ENCODE measurements at places on chromosomes 5 and 9. TPM values are rescaled to one million over a fixed set of nuclear protein-coding genes. Genes with fewer than 3 reads are reported as not detected.

- peak; percentile 50 for DNase-seq
Measured at GRCh38 chr9:2859776-2860379, 16.0 kb upstream of the PUM3 start.

GRCh38 chr9:38294220-38294960, 98.1 kb upstream of the ALDH1B1 start:
- DNase-seq = no peak

DNA sequence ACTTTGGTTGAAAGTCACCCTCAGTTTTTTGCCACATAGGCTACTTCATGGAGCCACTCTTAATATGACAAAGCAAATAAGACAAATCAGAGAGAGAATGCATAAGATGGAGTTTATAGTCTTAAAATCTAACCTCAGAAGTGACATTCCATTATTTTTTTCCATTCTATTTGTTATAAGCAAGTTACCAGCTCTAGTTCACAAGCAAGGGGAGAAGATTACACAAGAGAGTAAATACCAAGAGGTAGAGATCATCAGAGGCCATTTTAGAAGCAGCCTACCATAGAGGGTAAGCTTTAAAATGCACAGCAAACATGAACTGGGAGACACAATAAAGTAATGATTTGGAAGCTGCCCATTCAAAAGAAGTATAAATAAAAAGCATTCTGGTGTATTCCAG, 651.3 kb upstream of the MEF2C start:
- DNase-seq = no peak

DNA sequence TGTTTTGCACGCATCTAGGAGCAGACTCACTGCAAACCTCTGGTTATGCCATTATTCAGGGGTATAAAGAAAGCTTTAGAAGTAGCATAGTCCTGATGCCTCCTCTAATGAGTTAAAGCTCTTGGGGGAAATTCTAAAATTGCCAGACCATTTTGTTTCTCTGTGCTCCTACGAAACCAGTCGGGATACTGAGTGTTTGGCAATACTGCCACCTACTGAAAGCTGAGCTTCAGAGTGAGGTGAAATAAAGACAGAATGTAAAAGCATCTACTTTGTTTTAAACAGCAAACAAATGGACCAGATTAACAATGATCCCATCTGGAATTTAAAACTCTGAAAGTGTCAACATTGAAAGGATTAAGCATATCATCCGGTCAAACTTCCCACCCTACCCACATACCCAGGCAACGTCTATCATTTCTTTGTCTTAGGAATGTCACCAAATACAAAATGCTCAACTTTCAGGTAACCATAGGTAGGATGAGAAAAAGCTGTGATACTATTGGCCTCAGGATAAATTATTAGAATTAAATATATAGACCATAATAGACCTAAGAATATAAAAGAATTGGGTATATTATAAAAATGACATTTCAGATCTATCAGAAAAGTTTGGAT, 77.8 kb upstream of the SHISAL2B start:
- DNase-seq = peak; percentile 22

GRCh38 chr9:116713271-116713670, 26.2 kb downstream of the TRIM32 start:
- no peak for DNase-seq

DNA sequence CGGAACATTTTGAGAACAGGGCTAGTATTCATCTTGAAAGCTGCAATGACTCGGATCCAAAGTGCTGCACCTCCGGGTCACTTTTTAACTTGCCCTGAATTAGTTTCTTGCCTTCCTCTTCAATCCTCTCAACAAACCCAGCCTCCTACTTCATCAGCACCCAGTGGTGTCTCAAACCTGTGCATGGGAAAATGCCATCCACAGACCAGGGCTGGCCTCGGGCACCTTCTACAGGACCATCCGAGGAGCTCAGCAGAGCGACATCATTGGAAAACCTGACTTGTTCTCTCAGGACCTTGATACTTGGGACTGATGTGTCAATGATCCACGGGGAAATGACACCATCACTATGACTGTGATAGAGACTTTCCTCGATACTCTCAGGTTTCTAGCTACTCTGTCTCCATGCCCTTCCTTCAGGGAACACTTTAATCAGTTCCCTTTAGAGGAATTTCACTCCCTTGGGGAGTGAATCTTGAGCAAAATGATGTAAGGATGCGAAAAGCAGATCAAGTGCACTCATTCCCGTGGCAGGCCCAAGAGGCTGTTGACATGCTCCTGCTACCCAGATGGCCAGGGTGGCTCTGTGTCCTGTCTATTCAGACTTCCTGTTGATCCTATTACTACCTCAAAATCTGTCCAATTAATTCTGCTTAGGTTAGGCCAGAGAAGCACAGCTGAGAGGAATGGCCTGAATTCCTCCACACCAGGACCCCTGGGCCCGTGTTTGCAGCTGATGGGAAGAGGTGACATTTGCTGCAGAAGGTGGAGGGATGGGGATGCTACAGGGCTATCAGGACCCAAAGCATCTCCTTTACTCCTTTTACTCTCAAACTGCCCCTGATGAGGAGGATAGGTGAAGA, 96.5 kb upstream of the SLC25A48 start:
- DNase-seq = no peak

DNA sequence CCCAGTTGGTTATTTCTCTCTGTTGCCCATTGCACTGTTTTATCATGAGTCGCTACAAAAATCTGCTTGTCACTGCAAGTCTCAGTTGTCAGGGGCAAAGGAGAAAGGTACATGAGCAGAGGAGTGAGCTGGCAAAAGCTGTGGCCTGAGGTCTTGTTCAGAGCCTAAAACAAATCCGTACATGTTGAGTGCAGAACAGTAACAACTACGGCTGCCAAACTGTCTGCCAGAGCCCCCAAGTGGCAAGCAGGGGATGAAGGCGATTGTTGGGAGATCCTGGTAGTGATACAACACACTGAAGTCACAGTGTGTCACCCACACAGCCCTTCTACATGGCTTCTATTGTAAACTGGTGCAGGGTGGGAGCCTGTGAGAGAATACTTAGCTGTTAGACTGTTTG, 50.9 kb downstream of the BRINP1 start:
- no peak for DNase-seq

DNA sequence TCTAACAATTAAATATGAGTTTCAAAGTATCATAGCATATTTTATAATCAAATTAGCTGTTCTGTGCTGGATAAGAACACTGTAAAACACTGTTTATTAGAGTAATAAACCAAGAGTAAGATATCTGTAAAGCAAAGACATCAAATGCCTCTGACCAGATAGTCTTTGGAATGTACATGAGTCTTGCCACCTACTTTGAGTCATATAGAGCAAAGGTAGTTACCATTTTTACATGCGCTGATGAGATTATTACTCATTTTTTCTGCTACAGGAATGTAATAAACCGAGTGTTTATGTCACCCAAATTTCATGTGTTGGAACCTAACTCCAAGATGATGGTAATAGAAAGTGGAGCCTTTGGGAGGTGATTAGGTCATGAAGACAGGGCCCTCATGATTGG, 654.5 kb downstream of the CETN3 start:
- DNase-seq = no peak

- DNase-seq = peak; percentile 44
Measured at GRCh38 chr5:93161661-93162654, 419.1 kb downstream of the NR2F1-AS1 start.

- DNase-seq = no peak
Measured at GRCh38 chr9:93168581-93168980, 15.4 kb upstream of the WNK2 start.

DNA sequence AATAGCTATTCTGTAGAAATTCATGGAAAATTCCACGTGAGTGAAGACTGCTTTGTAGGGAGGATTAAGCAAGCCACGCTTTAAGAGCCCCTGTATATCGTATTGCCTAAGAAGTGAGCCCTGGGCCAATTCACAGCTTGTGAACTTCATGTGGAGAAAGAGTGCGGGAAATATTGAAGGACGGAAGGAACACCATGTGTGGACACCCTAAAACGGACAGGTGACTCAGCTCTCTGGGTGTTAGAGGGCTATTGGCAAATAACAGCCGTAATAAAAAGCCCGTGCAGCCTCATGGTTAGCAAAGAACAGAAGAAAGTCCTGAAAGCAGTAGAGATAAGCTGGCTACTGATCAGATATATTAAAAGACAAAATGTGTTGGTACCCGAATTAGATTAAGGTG, 26.4 kb downstream of the ZNF366 start:
- no peak for DNase-seq

The MUSK gene
- total RNA-seq = not detected

The SRA1 gene
- total RNA-seq = 55.0 TPM

The POLK gene
- total RNA-seq = 36.1 TPM

The CLIC3 gene
- total RNA-seq = 126 TPM
